ENCODE measurements at places on chromosomes 6 and 20.

DNA sequence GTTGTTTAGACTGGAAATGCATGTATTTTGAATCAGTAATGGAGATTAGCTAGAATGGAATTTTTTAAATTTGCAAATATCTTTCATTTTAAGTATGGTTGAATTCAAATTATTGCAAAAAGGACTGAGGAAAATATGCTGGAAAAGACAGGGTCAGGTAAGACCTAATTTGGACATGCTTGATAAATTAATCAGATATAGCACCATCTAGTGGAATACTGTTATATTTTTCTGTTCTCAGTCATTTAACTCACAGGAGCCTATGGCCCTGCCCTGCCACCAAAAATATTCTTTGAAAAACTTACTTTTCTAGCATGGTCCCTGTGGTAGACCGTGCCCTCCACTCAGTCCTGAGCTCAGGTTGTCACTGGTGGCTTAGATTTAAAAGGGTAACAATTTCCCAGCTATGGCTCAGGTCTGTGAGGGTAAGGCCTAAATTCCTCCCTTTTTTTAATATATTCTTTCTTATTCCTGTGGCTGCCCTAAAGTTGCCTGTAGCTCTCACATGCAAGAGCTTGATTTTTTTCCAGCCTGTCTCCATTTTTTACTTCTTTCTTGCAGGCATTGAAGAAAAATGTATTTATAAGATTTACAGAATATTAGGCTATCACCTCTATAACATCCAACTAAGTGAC, 25.3 kb upstream of the KIAA1586 start:
- DNase-seq: no peak

DNA sequence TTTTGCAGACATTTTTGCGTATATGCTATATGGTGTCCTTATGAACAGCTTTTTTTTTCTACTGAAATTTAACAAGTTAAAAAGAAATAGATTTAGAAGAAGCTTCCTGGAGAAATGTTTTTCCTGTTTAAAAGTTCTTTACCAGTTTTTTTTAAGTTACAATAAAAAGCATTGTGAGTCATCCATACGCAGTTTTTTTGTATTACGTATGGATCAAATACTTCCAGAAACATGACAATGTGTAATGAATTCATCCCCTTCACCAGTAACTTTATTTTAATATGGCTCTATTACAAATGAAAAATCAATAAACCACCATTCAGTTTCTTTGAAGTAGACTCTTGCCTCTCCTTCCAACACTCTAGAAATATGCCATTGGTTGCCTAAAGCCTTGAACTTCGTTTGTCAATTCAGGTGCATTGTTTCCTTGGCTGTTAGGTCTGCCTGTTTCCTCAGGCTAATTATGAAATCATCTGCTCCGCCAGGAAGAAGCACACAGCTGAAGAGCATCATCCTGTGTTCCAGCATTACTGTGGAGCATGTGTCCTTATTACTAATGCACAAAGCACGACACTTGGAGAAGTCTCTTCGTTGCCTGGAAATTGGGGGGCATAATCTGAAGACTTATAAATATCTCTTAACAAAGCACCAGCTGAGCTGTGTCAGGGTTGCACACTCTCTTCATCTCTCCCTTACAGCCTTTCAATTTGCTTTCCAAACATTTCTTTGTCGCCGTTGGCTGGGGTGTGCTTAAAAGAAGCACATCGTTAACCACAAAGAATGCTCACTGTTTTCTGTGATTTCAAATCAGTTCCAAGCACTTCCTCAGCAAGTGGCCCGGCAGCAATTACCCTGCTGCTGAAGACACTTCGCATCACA, 9.6 kb downstream of the MOXD1 start:
- no peak for DNase-seq

- DNase-seq: no peak
These were observed 82.4 kb downstream of the HDGFL1 start for GRCh38 chr6:22651731-22652130.

- no peak for DNase-seq
These were observed 300.9 kb downstream of the SLC35F1 start for GRCh38 chr6:118207947-118208346.

DNA sequence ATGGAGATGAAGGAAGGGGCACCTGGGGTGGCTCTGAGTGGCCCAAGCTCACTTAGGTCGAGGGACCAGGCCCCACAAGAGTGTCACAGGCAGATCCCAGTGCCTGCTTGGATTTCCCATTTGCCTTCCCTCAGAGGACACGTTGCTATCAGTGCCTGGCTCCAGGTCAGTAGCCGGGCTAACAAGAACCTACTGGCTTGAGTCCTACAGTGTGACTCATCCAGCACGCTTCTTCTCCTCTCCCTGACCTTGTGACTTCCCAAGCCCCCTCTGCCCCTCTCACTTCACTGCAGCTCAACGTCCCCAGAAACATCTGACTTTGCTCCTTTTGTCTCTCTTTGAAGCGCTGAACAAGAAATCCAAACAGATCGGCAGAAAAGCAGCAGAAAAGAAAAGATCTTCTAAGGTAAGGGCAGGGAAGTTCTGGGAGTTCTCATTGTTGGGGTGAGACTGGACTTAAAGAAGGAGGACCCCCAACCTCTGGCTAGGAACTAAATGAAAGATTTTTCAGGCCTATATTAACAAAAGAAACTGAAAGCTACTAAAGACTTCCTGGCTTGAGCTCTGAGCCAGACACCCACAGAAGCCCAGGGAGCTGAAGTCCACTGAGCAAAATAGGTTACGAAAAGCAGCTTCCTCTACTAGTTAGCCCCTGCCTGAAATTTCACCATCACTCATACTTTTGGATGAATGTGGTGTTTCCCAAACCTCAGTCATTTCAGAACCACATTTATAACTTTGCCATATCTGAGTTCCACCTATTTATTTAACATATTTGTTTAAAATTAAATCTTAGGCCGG, 21.5 kb downstream of the ASIP start:
- no peak for DNase-seq

DNA sequence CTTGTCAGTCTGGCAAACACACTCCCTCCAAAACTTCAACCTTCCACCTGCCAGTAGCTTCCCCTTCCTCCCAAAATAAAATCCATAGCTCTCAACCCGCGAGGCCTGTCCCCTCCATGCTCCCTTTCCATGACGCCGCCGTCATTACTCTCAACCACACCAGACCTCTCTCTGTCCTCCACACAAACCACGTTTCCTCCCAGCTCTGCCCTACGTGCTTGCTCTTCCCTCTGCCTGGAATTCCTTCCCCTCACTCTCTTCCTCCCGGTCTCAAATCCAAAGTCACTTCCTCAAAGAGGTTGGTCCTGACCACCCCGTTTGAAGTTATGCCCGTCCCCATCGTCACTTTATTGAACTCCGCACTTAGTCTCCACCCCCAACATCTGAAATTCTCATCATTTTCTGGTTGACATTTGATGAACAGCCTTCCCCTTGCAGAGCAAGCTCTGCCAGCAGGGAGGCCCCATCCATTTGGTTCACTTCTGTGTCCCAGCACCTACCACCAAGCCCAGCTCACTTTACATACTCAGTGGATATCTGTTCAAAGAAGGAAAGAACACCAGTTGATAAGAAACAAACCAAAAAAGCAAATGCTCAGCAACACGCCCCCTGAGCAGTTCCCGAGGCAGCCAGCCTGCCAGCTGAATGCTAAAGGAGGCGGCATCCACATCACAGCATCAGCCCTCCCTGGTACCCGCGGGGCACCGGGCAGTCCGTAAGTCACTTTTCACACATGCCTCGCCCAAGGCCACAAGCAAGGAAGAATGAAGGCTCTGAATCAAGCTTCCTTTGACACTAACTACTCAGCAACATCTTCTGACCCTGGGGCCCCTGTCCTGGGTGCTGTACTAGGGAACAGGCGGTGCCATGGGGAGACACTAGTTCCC, 125.0 kb downstream of the NFATC2 start:
- no peak for DNase-seq

DNA sequence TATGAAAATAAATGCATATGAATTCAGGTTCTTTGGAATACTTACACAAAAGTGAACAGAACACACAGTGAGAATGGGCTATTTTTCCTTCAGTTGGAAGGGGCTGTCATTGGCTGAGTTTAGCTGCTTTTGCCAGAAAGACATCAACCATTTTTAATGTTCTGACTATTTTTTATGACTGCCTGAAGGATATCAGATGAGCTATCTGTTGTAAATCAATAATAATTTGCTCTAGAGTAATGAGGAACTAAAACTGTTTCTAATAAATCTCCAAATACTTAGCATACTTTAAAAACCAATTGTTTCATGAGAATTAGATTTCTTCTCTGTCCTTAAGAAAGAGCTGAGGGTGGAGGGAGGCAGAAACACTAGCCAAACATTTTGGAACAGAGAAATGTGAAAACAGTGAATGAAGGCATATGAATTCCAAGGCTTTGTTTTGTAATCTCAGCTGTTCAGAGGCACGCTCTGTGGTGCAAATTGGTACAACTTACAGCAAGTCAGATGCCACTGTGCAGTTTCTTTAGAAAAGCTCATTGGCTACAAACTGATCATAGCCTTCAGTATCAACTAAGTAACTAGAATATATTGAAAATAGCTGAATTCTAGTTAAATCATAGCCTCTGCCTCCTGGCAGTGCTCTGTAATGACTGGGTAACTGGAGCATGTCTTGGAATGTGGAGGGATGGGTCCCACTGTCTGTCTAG, 228.9 kb upstream of the JAG1 start:
- DNase-seq: no peak

- no peak for DNase-seq
These were observed 55.1 kb upstream of the VGLL2 start for GRCh38 chr6:117210279-117210678.

Data from stimulated activated CD8-positive, alpha-beta memory T cell treated with anti-CD3 and anti-CD28 coated beads, Interleukin-2, amount 100 ng/mL, for 1 hour (primary cell).